ENCODE measurements at places on chromosomes 4 and X.
A peak's percentile ranks its signal among the peaks of the same experiment; 100 is the strongest.

DNA sequence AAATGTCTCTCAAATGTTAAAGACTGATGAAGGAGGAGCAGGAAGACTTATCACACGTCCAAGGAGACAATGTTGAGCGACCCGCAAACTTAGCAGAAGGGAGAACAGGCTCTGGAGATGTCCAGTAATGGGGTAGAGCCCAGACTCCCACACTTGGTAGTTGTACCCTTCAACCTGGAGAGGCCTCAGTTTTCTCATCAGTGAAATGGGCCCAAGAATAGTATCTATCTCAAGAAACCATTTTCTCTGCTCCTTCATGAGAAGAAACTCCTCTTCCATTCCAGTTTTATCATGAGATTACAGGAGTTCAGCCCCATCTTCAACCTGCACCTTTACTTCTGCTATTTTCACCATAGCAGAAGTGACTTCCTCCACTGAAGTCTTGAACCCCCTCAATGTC, 169.9 kb downstream of the DHRSX start:
- no peak for DNase-seq

DNA sequence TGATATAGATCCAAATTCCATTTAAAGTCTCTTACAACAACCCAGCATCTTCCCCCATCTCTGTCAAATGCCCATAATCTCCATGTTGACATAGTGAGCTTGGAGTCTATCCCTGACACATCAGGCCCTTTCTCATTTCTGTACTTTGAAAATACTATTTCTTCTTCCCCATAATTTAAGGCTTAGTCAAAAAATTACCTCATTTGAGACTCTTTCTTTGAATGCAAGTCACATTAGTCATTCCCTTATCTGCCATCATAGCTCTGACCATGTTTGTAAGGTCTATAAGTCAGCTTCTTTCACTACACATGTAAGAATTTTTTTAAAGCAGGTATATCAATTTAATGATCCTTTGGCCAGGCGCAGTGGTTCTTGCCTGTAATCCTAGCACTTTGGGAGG, 99.9 kb downstream of the DDX60 start:
- DNase-seq = no peak

DNA sequence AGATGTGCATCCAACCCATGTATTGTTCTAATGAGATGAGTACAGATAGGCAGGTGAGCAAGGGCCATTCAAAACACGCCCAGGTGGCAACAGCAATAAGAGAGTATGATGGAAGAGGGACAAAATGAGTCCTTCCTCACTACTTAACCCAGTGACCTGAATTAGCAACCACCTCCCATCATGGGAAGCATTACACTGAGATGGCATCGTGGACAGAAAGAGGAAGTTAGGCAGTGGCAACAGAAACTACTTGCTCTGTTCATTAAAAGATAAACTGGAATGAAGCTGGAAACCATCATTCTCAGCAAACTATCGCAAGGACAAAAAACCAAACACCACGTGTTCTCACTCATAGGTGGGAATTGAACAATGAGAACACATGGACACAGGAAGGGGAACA, 17.2 kb downstream of the RXFP1 start:
- no peak for DNase-seq

DNA sequence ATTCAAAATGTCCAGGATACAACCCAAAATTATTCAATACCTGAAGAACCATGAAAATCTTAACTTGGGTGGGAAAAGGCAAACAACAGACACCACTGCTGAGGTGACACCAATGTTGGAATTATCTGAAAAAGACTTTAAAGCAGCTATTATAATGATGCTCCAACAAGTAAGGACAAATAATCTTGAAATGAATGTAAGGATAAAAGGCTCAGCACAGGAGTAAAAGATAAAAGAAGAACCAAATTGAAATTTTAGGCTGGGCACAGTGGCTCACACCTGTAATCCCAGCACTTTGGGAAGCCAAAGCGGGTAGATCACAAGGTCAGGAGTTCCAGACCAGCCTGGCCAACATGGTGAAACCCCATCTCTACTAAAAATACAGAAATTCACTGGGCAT, 4.0 kb upstream of the SLC9A7 start:
- DNase-seq = no peak

DNA sequence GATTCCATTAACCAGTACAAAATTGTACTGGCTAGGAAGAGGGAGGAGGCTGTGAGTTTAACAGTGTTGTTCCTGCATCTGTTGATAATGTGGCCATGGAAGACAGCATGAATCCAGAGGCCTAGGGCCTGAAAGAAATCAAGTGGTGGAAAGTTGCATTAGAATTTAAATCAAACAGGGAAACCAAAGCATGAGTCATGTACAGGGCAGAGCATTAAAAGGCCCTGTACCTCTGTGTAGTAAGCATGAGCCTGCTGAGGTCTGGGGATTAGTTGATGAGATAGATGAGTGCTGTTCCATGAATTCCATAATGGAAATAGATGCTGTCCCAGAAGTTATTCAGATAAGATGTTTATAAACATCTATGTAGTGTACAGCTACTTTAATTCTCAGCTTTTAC, 58.3 kb downstream of the MID1IP1 start:
- DNase-seq = no peak

- no peak for DNase-seq
Observed at GRCh38 chr4:78454016-78454415, 97.6 kb upstream of the ANXA3 start.

GRCh38 chr4:40990899-40991265, 223.5 kb downstream of the APBB2 start:
- DNase-seq = no peak

- peak; percentile 30 for DNase-seq
Observed at GRCh38 chrX:132491191-132491590, 2.4 kb upstream of the MBNL3 start.

DNA sequence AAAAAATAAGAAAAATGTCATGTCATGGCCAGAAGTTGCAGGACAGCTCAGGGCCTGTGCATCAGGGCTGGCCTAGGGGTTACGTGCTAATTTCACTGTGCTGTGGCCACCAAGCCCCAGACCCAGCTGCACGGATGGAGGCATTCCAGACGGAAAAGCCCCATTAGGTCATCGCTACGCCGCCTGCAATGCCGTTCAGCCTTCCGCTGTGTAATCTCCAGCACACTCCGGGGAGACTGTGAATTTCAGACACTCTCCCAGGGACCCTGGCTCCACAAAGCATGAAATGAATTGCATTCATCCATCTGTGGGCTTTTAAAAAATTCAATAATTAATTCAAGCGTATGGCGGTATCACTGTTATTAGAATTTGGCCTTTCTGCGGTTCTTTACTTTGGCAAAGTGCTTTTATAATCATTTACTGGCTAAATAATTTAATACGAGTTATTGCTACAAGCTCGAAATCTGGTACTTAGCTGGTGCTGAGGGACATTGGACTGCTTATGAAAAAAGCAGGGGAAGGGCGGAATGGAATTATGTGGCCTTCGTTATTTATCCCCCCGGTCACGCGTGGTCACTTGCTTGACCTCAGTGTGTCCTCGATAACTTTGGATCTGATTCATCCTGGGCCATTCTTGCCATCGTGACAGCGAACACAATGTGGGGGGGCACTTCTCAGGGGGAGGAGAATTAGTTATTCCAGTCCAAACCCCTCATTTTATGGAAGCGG, 9.0 kb upstream of the NSG1 start:
- no peak for DNase-seq

DNA sequence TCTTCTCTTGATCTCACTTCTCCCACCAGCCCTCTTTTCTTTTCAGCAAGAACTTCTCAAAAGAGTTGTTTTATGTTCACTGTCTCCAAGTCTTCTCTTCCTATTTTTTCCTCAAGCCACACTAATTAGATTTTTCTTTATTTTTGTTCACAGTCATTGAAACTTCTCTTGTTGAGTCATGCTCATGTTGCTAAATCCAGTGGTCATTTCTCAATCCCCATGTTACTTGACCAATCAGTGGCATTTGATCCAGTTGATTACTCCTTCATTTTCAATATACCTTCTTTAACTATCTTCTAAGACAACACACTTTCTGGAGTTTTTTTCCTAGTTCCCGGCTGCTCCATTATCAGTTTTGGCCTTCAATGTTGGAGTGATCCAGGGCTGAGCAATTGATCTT, 103.1 kb upstream of the LSM6 start:
- DNase-seq = no peak

- DNase-seq = no peak
Observed at GRCh38 chrX:28802625-28803024, 215.4 kb downstream of the IL1RAPL1 start.

- DNase-seq = no peak
Observed at GRCh38 chrX:69163936-69164741, 1.1 kb downstream of the PJA1 start.

GRCh38 chr4:88005076-88005475, 2.4 kb upstream of the PKD2 start:
- DNase-seq = no peak

DNA sequence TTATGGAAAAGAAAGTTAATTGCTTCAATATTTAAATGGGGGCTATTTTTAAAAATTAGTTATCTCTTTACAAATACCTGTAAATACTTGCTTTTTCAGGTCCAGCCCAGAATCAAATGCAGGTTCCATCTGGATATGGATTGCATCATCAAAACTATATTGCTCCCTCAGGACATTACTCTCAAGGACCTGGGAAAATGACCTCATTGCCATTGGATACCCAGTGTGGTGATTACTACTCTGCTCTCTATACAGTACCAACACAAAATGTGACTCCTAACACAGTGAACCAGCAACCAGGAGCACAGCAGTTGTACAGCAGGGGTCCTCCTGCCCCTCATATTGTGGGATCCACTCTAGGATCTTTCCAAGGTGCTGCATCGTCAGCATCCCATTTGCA, 29.2 kb downstream of the SEC24B start:
- no peak for DNase-seq

GRCh38 chr4:74772783-74773182, 21.5 kb downstream of the BTC start:
- no peak for DNase-seq

DNA sequence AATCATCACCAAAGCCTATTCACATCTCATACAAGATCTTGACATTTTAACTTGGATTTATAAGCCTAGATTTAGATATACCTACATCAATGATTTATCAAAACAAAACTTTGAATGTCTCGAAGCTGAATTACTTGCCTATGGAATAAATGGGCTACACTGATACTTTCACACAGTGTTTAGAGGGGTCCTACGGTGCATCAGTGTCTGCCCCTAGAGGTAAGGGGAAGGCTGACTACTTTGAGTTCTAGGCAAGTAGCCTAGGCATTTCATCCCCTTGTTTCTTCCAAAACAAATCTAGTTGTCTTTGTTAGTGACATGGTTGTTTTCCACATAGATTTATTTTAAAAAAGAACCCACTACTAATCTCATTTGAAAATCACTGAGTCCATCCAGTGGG, 158.1 kb upstream of the ATOH1 start:
- DNase-seq = no peak

DNA sequence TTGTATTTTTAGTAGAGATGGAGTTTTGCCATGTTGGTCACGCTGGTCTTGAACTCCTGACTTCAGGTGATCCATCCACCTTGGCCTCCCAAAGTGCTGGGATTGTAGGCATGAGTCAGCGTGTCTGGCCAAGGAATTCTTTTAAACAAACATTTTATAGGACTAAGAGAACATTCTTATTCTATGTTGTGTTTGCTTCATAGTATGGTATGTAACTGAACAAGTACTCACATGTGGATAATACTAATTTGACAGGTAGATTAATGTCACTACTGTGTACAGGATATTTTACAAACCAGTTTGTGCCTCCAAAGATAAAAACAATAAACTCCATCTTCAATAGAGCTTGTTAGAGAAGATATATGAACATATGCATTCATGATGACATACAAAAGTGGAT, 1353.4 kb downstream of the PCDH7 start:
- no peak for DNase-seq

DNA sequence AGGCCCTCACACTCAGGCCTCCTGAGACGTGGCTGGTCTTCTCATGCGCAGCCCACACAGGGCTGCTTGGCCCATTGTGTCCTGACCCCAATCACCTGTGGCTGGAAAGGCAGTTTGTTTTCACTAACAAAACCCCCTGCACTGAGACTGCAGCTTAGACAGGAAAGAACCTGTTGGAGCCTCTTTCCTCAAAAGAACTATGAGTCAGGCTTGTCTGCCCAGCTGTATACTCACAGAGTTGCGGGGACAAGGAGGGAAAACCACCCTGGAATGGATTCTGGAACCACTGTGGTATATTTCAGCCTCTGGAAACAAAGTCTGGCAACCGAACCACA, 5.2 kb upstream of the TMEM156 start:
- peak; percentile 67 for DNase-seq

DNA sequence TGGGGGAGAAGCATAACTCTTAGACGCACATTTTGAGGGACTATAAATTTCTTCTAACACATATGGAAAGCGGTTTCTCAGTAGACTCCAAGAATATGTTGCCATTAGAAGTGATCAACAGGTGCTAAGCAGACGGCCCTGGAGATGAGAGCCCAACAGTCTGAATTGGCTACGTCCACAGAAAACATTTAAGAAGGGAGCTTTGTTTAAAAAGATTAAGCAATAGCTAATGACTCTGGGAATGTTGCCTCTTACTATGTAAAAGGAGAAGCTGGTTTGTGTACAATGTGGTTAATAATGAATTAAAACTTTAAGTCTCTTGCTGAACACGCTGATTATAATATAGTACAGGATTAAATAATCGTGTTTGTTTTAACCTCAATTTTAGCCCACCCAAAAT, 399.5 kb downstream of the SMARCA1 start:
- DNase-seq = no peak

DNA sequence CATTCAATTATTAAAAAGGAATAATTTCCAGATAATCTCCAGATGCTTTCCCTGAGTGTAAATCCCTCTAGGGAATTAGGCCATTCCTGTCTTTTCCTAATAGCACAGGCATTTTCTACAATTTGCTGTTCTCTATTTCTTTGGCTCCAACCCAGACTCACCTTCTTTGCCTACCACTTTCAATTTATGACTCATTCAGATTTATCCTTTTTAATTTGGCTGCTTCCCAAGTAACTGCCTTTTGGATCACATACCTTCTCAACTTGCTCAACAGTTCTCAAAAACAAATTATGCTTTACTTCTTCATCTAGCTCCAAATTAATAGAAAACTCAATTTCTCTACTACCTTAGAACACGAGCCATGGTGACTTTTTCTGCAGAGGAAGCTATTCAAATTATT, 1166.3 kb upstream of the PCDH7 start:
- no peak for DNase-seq

DNA sequence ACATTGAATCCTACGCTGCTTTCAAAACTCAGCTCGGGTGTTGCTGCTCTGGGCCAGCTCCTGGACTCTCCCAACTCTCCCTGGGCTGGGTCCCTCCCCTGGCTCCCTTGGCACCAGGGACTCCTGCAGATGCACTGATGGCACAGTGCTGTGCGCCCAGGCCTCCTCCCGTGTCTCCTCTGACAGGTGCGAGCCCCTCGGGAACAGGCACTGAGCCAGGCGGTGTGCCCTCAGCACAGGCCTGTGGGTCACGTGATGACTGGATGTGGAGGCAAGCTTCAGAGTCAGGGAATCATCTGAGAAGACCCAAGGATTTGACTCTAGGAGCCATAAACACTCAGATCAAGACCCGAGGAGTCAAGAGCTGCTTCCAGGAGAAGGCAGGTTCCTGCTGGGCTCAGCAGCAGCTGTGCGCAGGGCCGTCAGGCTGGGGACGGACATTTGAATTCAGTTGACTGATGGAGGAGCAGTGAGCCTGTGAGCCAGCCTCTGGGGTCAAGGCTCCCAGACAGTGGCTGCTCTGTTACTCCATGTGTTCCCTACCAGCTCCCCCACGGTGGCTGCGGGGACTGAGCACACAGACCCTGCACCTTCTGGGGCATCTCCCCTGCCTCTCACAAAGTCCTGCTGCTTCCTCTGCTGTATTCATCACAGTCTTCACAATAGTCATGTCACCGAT, 33.0 kb downstream of the NAT8L start:
- DNase-seq = no peak
